Hematopoietic multipotent progenitor cell treated with erythropoietin and hydrocortisone succinate and interleukin-3 and kit ligand, for 17 days (in vitro differentiated cells): ENCODE measurements at places on chromosomes 12 and 14.

DNA sequence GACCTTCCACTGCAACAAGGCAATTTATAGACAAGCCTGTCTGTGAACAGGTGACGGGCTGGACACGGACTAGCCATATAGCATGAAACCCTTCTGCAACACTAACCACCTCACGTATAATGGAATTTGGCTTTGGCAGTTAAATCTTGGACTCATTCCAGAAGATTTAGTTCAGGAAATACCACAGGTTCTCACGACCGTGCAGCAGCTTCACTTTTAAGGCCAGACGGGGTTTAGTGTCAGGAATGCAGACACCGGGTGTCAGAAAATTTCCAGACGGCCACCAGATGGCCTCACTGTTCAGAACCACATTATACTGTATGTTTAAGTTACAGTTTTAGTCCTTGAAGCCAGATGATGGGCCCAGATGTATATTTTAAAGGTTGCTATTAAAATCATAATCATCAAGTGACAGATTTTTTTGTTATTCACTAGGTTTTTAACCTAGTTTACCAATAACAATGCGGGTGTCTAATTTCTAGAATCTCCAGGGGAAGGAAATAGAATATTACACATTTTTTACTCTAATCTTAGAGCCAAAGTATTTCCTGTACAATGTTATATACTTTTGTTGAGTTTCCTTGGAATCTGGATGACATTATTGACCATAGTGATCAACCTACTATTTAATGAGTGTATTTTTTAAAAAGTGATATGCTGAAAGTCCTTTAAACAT is 90.5 kb upstream of the TMPO start:
- DNase-seq = peak; percentile 22

- DNase-seq = no peak
Observed at GRCh38 chr12:24705216-24705615, 243.7 kb downstream of the BCAT1 start.

GRCh38 chr14:103290961-103291360 is 43.1 kb upstream of the EIF5 start:
- no peak for DNase-seq

DNA sequence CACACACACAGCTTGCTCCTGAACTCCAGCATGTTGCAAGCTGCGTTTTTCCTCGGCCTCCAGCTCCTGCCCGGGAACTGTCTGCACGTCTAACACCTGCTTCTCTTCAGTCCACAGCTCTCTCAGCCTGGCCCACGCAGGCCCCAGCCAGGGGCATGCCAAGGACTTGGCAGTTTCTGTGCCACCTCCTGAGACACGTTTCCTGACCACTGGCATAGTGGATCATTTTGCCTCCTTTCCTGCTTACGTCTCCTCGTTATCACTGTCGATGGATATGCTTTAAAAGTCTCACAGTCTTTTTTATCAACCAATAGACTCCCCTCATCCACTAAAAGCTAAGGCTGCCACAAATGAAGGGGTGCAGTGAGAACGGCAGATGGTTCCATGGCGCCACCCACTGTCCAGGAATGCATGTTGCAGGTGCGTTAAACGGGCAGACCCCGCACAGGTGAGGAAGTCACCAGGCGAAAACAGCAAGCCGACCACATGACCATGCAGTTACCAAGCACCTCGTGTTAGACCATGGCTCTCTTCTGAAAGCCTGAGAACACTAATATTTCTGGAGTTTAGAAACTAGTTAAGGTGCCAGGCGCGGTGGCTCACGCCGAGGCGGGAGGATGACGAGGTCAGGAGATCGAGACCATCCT is 14.7 kb upstream of the TEAD4 start:
- DNase-seq = peak; percentile 64

GRCh38 chr12:127903146-127903545 is 363.8 kb upstream of the TMEM132C start:
- no peak for DNase-seq

- no peak for DNase-seq
Observed at GRCh38 chr14:71680736-71681387, 251.4 kb upstream of the RGS6 start.

DNA sequence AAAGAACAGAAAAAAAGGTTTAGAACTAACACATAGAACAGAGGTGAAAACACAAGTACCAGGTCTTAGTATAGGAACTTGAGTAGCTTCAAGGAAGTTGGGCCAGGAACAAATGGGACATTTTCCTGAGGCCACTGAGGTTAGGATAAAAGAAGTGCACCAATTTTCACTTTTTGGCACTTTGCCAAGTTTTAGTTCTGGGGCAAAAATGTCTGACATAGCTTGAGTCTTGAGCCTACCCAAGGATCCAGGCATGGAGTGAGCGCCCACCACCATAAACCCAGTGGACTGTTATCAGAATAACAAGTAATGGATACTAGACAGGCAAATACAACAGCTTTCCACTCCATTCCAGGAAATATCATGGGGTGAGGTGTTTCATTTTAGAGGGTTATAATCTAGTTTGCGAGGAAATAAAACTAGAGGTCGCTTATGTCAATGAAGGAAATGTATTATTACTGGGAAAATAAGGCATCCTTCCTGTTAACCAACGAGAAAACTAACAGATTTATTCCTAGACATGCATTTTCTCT is 199.7 kb upstream of the HMGA2 start:
- peak; percentile 8 for DNase-seq

- no peak for DNase-seq
Observed at GRCh38 chr12:15829255-15829654, 40.1 kb upstream of the EPS8 start.

DNA sequence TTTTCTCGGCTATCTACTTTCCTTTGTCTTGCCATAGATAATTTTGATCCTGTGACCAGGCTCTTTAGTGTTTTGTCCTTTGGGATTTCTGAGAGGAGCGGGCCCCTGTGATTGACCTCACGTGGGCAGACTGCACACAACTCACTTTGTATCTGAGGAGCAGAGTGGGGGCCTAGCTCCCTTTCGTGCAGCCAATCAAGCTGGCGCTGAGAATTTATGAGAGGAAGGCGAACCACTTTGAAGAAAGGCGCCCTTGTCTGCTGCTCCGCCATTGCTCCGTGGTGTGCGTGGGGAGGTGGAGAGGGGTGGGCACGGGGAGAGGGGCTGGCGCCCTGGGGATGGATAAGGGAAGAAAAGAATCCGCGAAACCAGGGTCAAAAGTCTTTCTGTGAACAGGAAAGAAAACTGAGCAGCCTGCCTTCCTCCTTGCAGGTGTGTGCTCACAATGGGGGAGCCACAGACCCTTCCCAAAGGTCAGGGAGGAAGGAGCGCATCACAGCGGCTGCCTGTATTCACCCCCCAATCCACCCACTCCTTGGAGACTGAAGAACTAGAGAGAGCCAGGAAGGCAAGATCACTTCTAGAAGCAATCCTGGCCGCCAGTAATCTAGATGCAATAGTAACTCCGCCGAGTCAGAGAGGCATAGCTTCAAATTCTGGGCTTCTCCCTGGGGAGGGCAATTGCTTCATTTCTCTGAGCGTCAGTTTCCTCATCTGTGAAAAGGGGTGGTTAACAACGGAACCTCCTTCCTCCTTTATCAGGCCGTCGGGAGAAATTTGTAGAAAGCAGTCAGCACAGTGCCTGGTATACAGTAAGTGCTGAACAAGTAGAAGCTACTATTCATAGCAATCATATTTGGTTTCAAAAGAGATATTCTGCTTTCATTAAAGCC is 24.9 kb upstream of the MED13L start:
- no peak for DNase-seq

DNA sequence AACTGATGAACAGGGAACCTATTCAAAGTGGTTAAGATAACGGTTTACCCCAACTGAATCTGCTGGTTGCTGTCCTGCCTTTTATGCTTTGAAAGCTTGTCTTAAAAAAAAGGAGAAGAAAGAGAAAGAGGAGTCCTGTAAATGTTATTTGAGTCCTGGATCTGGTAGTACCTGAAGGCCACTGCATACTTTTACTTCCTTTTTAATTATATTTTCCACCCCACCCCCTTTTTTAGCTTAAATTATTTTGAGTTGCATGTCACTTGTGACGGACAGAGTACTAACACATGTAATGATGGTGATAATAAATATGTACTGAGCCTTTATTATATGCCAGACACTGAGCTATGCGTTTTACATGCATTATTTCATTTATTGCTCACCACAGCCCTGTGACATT is 2.5 kb upstream of the AMIGO2 start:
- DNase-seq = no peak
